Stimulated activated CD8-positive, alpha-beta memory T cell treated with anti-CD3 and anti-CD28 coated beads, Interleukin-2, amount 100 ng/mL, for 1 hour (primary cell): ENCODE measurements at places on chromosomes 3 and 15.

GRCh38 chr3:49779358-49780079 lies 6.8 kb downstream of the IP6K1 start:
- no peak for DNase-seq

DNA sequence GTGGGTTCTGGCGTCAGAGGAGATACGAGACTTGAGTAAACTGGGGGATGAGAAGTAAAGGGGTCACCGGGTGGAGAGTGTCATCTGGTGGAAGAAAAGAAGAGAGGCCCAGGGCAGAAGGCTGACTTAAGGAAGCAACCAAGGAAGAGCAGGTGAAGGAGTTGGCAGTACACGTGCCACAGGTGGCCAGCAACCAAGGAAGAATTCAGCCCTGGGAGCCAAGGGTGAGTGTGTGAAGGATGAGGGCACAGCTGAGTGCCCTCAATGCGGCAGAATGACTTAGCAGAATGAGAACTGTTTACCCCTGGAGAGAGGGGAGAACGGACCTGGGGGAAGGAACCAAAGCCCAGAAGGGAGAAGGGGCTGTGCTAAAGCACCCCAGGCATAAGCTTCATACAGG lies 71.3 kb downstream of the WHAMM start:
- DNase-seq = no peak

GRCh38 chr15:71780115-71780976 lies 30.0 kb upstream of the NR2E3 start:
- DNase-seq = no peak

GRCh38 chr3:72196377-72196929 lies 411.5 kb upstream of the PROK2 start:
- no peak for DNase-seq

DNA sequence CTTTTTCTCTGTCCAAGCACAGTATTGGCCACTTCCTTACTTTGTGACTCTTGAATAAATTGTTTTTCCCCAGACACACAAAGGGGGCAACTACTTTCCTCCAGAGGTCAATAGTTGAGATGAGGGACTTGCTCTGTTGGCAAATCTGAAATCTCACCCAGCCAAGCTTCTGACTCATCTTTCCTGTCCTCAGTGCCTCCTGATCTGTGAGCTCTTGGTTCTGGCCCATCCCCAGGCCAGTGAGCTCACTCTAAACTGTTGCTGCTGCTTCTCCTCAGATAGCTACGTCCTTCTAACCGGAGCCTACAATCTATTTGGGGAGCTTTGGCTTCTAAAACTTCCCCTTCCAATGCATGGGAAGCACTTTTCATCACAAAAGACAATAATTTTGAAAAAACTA lies 50.0 kb upstream of the NMD3 start:
- DNase-seq = no peak

DNA sequence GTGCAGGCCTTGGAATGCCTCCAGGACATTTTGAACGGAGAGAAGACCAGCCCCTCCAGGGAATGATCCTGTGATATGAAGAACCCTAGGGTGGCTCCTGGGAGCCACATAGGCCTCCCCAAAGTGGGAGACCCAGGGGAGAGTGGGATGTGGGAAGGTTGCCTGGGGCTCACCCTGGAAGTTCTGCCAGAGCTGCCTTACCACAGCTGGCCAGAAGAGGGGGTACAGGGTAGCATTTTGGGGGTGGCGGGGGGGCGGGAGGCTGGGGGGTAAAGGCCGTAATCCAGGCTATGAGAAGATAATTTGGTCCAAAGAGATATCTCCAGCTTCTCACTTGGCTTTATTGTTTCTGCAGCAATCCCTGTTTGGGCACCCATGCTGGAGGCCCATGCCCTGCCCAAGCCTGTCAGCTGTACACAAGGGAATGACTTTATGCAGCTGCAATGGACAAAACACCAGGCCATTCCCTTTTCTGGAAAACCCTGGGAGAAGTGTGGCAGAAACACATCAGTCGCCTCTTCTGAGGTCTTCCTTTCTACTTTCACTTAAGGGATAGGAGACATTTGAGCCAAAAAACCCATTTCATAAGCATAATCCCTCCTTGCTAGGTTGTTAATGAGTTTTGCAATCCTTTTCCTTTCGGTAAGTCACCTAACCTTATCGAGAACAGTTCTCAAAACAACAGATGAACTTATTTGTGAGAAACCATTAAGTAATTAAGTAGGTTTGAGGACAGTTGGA lies 11.0 kb upstream of the MUSTN1 start:
- DNase-seq = no peak

- DNase-seq = no peak
Measured at GRCh38 chr15:76285241-76285825, 25.9 kb downstream of the ETFA start.

DNA sequence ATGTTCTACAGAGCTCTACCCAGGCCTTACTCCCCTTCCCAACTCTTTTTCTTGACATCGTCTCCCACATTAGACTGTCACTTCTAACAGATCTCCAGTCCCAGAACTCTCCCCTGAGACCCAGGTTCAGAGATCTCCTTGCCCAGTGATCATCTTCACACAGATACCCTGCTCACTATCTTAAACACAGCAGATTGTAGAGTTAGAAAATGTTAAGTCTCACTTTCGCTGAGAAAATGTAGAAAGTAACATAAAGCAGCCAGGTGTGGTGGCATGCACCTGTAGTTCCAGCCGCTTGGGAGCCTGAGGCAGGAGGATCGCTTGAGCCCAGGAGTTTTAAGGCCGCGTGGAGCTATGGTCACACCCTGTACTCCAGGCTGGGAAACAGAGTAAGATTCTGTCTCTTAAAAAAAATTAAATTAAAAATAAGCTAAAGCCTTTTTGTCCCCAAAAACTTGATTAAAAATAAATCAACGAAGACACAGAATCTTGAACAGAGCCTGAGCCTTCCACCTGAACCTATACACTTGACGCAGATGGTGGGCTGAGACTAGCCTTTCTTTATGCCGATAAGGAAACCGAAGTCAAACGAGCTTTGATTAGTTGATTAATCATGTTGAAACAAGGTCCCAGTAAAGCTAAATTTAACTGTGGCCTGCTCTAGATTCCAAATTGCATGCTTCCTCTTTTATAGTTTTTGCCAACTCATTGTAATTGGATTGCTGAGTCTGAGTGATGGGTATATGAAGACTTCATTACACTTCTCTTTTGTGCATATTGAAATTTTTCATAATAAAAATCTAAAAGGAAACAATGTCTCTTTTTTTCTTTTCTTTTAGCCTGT lies 31.3 kb upstream of the BLM start:
- no peak for DNase-seq

GRCh38 chr3:112115161-112115739 lies 17.8 kb downstream of the GCSAM start:
- DNase-seq = no peak

GRCh38 chr3:117669774-117670173 lies 960.2 kb downstream of the TUSC7 start:
- DNase-seq = no peak

- DNase-seq = no peak
Measured at GRCh38 chr15:38053205-38053604, 118.8 kb downstream of the TMCO5A start.

DNA sequence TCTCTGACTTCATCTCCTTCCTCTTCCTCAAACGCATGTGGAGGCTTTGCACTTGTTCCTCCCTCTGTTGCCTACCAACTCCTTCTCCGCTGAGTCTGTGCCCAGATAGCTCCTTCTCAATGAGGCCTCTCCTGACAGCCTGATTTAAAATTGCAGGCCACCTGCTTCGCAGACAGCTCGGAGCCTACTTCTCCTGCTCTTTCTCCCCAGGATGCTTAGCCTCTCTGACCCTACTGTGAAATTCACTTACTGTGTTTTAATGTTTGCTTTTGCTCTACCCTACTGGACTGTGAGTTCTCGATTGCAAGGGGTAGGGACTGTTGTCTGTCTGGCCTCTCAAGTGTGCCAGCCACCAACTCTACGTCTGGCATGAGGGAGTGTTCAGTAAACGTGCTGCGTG lies 83.4 kb downstream of the EEFSEC start:
- no peak for DNase-seq

DNA sequence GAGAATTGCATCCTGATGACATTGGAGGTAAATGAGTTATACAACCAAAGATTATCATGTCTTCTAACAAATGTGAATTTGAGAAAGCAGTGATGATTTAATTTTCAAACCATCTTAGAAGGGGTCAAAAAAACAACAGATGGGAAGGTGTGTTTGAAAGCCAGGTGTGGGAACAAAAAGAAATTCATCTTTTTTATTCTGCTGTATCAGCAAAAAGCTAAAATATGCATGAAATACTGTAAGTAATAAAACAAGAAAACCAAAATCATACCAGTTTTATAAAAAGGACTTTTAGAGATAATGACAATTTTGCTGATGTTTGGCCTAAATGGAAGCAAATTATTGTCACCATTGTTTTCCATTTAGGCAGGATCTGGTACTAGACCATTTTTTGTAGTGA lies 145.5 kb downstream of the FBN1 start:
- DNase-seq = no peak

DNA sequence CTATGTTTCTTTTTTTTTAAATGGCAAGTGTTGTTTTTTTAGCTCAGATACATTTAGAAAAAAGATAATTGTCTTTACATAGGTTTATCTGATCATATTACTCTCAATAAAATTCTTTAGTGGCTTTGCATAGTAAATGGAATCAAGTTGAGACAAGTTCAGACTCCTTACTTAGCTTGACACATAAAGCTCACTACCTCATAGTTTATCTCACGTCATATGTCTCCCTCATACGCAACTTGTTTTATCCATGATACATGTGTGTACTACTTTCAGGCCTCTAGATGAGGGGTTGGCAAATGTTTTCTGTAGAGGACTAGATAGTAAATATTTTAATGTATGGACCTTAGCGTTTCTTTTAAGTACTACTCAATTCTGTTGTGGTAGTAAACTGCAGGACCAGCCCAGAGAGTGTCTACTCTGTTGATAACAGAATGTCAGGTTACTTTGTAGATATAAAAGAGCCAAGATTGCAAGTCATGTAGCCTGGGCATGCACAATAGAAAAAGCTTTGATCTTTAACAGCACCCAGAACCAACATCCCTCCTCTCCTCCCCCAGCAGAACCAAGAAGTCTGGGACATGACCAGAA lies 28.2 kb upstream of the MGA start:
- DNase-seq = no peak
